Stimulated activated CD8-positive, alpha-beta memory T cell treated with anti-CD3 and anti-CD28 coated beads, Interleukin-7, amount 100 ng/mL, for 4 hours (primary cell): ENCODE measurements at places on chromosomes 16 and 17.

DNA sequence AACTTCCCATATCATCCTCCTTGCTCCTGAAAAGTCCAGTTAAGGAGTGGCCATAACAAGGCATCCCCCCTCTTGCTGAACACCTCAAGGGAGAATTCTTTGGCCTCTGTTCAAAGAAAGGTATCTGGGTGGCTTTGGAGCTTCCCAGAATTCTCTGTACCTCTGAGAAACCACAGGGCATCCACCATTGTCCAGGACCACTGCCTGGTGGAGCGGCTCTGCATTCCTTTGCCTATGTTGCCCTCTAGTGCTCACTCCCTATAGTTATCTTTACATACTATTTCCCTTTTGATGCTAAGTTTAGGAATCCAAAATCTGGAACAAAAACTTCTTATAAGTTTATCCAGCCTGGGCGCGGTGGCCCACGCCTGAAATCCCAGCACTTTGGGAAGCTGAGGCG is 30.3 kb downstream of the CHD9NB start:
- no peak for DNase-seq

DNA sequence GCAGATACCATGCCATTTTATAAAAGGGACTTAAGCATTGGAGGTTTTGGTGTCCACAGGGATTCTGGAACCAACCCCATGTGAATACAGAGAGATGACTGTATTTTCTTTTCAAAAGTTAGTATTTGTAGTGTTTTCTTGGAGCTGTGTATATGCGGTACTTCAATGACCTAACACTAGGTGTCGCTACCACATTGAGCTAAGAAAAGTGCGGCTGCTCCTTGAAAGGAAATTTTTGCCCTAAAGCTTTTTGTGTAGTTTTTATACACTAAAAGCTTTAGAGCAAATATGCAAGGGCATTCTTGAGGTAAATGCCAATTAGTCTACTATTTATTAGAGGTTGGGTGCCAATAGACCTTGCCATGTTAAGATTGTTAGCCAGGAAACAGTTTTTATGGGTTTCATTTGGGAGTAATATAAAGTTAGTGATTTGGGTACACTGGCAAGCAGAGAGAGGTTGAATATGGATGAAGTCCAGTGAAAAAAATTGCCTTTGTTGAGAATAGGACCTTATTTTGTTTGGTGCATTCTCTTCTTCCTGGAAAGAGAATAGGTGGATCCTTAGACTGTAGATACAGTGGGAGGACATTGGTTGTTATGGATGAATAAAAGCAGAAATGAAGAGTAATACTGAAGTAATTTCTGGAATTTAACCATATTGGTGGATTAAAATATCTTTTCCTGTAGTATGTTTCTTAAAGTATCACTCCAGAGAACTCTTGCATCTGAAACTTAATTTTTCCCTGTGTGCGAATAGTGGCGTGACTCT is 43.3 kb downstream of the BCAS3 start:
- no peak for DNase-seq

DNA sequence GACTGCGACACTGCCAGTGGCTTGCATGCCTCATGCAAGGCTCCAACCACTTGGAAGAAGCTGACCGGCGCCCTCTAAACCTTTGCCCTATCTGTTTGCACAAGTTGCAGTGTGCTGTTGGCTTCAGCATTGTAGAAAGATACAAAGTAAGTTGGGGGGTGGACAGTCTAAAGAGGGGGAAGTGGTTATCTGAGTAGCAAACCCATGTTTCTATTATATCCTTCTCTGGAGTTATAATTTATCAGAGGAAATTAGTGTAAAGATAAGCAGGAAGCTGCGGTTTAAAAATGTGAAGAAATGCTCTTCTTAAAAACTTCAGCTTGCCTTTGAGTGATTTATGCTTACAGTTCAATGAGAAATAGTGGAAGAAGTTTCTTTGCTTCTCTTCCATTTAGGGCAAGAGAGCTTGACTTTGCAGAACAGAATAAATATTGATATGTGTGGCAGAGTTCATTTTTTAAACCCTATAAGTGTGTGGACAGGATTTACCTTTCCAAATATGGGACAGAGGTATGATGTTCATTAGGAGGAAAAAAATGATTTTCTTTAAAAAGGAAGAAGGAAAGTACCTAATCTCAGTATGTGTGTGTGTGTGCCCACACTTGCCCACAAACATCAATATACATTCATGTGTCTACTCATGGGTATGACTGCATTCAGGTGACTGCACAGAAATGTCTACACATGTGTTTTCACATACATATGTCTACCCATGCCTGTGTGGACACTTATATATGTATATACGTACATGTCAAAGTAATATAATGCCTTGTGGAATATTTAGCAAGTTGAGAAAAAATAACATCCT is 8.1 kb downstream of the AMZ2 start:
- DNase-seq: no peak

DNA sequence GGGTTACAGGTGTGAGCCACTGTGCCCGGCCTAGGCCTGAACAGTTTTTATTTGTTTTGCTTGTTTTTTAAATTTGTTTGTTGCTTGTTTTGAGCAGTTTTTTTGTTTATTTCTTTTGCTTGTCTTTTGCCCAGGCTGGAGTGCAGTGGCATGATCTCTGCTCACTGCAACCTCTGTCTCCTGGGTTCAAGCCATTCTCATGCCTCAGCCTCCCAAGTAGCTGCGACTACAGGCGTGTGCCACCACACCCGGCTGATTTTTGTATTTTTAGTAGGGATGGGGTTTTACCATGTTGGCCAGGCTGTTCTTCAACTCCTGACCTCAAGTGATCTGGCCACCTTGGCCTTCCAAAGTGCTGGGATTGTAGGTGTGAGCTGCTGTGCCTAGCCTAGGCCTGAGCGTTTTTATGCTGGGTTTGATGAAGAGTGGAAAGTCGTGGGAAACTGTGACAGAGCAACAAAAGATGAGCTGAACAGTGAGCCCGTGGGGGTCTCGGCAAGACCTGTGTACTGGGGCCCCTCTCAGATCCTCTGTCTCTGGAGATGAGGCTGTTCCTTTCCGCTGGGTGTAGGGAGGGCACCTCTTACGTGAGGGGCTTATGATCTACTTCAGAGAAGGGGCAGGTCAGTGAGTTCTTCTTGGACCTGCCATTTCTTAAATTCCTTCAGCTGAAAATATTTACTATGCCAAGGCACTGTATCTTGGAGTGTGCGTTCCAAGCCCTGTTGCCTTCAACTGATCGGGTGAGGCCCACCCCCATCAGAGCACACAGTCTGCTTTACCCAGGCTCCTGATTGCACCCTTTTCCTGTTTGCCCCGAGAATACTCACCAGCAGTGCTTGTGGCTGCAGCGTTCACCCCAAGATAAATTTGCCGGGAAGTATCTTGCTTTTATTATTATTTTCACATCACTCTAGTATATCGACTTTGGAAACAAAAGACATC is 322.1 kb downstream of the SEC14L1 start:
- no peak for DNase-seq

DNA sequence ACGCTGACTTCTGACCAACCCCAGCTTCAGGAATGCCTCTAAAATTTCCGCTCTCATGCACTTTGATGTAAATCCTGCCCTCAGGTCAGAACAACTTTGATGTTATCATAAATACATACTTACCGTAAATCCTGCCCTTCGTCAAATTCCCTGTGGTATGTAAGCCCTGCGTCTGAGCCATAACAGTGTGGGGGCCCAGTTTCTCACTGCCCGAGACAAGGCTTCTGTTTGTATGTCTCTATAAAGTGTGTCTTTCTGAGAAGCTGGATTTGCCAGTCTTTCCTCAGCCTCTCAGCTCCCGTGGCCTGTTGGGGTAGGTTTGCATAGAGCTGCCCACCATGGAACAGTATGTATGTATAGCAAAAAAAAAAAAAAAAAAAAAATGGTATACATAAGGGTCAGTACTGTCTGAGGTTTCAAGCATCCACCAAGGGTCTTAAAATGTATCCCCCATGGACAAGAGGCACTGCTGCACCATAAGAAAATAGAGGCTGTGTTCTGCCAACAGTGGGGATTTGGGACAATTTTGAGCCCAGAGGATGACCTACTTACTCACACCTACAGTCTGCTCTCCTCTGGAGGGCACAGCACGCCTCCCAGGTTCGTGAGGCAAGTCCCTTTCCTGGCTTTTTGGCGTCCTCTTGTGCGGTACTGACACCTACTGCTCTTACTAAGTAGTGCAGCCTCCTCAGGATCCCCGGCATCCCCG is 17.5 kb downstream of the PRMT7 start:
- DNase-seq: peak; percentile 64

- DNase-seq: no peak
Measured at GRCh38 chr17:3768341-3768740, 32.6 kb downstream of the ITGAE start.

- DNase-seq: no peak
Measured at GRCh38 chr17:45703348-45703747, 80.8 kb upstream of the CRHR1 start.

DNA sequence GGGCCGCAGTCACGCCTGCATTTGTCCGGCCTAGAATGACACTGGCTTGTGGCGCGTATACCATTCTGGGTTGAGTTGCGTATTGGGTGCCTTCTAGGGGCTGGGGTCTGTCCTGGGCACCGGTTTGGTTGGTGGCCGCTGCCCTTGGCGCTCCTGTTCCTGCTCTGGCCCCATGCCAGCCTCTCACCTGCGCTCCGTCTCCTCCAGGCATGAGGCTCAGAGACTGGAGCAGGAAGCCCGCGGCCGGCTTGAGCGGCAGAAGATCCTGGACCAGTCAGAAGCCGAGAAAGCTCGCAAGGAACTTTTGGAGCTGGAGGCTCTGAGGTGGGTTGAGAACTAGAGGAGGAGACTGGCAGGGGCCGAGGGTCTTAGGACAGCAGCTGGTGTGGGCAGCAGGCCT is 17.4 kb downstream of the CDIPT start:
- DNase-seq: no peak

- DNase-seq: no peak
Measured at GRCh38 chr17:8875957-8876356, 8.5 kb upstream of the PIK3R6 start.

GRCh38 chr17:59433586-59433985 is 102.1 kb downstream of the YPEL2 start:
- no peak for DNase-seq

DNA sequence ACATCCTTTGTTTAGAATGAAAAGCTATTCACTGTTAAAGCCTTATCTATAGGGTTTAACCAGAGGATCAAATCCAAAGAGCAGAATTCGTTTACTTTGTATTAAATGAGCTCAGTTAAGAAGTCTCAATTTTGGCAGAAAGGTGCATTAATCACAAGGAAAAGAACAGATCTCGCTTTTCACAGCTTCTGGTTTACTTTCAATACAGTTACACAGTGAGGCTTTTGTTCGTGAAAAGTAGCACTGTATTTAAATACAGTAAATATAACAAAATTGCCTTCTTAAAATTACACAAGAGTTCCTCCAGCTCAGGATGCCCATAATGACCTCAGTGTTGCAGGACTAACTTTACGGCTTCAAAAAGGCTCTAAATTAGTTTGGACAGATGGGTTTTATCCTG is 669.1 kb upstream of the SALL1 start:
- DNase-seq: no peak

- DNase-seq: no peak
Measured at GRCh38 chr17:82366749-82367148, 4.8 kb upstream of the UTS2R start.

DNA sequence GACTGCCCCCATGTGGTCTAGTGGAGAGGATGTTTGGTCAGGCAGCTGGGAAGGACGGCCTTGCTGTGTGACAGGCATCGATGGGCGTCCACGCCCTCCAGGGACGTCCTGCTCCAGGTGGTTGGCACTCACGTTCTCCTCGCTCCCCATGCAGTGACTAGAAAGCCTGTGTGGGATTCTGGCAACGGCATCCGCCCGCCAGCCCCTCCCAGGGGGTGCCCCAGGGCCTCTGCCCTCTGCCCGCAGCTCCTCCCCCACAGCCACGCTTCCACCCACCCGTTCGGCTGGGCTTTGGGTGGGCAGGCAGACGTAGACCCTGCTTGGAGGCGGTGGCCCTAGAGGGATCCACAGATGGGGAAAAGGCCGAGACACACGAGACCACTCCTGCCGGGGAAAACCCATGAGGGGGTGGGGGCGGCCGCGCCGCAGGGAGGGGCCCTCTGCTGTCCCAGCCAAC is 4.7 kb upstream of the IL17C start:
- peak; percentile 48 for DNase-seq

DNA sequence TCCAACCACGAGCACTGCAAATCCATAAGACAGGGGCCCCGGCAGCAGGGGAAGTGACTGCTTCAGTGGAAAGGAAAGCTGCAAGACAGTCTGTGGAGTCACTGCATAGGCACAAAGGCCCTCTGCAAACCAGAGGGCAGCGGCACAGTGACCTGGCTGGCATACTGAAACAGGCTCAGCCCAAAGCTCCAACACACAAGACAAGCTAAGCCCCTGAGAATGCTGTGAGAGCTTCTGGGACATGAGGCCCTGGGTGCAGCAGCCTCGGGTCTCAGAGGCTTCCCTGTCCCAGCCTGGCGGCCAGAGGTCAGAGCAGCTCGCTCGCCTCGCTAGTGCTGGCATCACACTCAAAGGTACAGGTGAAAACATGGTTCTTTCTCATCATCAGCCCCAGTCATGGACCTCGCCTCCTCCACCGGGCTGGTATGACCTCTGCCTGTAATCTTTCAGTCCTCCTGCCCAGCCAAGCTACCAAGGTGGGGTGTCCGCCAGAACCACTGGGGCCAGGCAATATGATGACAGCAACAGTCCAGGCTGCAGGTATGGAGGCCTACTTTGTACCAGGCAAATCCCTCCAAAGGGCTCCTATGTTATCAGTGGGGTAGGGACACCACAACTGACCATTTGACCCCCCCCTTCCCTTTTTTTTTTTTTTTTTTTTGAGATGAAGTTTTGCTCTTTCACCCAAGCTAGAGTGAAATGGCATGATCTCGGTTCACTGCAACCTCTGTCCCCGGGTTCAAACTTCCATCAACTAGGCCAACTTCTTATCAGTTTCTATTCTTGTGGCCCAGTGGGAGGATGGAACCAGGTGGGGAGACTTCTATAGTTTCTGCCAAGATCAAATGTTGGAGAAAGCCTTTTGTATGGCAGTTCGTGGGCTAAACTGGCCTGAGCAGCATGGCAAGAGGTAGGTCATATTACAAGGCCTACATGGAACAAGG is 19.2 kb downstream of the ST3GAL2 start:
- no peak for DNase-seq
